Stimulated activated CD4-positive, alpha-beta T cell treated with anti-CD3 and anti-CD28 coated beads, Interleukin-4, amount 100 ng/mL, for 4 hours (primary cell): ENCODE measurements at places on chromosomes 5 and 9.

DNA sequence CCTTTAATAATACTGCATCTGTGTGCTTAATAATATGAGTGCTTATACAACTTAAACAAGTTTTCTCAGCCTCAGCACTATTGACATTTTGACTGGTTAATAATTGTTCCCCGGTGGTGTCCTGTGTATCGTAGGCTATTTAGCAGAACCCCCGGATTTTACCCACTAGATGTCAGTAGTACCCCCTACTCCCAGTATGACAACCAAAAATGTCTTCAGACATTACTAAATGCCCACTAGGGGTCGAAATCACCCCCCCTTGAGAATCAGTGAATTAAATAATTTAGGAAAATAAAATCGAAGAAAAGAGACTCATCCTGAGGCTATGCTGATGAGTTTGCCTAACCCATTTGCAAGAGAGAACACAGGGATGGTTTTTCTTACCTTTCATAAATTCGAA lies 166.3 kb downstream of the ATP10B start:
- DNase-seq = no peak

DNA sequence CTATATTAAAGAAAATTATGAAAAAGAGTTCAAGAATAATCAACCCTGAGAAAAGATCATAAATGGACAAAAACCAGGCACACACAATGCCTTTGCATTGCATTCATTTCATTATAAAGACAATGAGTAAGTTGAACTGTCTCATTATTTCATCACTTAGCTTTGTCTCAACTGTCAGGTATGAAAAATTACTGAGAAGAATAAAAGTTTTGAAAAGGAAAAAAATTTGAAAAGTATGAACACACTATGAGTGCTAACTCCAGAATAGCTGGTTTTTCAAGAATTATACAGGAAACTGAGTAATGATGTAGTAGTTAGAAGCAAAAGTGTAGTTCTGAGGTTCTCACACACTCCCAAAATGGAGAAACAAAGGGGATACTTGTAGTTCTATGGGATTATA lies 16.3 kb upstream of the ANXA1 start:
- no peak for DNase-seq

DNA sequence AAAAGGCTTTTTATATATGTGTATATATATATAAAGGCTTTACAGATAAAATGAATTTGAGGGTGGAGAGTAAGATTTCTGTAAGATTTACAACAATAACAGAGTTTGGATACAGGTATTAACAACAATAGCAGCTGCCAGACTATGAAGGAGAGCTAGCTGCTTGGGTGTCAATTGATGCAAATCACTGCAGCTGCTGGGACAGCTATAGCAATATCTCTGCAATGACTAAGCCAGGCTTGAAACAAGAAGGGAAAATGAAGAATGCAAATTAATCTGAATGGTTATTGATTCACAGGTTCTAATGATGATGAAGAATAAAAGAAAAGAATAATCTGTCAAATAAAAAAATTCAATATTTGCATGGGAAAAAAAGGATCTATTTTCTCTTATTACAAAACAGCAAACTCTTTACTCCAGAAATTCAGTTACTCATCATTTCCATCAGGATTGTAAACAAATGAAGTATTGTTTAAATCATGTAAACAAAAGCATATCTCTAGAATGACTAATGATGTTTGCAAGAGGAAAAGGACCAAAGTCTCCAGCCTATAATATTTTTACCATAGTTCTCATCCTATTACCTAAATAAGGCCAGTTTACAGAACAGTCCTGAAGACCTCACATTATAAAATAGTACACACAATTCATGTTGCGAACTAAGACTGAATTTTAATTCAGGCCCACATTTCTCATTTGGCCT lies 219.0 kb downstream of the HTR1A start:
- no peak for DNase-seq

- no peak for DNase-seq
Measured at GRCh38 chr9:127493592-127494303, 42.4 kb downstream of the LRSAM1 start.

DNA sequence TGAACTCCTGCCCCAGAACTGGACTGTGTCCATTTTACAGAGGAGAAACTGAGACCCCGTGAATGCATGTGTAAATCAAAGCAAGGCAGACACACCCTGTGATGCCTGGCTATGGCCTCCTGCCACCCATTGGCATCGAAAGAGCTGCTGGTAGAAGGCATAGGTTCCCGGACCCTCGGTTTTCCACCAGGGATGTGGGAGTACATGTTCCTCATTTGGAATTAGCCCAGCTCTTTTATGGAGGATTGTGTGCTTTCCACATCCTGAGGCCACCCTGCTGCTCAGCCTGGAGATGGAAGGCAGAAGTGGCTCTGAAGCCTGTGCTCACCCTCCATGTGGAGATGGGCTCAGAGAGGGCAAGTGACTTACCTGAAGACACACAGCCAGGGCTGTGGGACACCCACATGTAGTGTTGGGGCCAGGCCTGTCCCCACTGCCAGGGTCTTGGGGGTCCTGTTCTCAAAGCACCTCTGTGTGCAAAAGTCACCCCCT lies 2.8 kb downstream of the SUSD3 start:
- DNase-seq = no peak

DNA sequence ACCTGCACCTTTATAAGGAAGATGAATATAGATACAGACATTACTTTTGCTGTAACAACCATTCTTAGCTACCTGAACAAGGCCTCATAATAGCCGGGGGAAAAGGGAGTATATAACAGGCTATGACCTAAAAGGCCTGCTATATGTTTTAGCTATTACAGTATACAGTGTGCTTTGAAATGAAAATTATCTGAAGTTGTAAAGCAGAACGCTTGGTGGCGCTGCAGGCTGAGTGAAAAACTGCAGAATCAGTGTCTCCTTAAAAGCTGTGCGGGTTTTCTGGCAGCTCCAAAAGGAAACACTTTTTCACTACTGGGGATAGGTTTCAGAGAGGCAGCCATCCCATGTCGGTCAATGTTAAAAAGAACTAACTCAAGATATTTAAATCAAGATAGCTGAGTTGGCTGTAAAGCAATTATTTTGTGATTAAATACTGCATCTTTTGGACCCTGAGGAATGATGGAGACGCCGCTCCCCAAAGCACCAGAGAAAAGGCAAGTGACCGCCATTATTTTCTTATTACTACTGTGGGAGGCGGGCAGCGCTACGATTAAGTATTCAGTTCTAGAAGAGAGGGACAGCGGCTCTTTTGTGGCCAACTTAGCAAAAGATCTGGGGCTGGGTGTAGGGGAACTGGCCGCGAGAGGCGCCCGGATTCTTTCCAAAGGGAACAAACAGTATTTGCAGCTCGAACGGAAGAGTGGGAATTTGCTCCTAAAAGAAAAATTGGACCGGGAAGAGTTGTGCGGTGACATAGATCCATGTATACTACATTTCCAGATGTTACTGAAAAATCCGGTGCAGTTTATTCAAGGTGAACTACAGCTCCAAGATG lies 5.9 kb downstream of the PCDHB6 start:
- no peak for DNase-seq

GRCh38 chr5:135423846-135424168 lies 23.3 kb downstream of the DCANP1 start:
- DNase-seq = no peak

DNA sequence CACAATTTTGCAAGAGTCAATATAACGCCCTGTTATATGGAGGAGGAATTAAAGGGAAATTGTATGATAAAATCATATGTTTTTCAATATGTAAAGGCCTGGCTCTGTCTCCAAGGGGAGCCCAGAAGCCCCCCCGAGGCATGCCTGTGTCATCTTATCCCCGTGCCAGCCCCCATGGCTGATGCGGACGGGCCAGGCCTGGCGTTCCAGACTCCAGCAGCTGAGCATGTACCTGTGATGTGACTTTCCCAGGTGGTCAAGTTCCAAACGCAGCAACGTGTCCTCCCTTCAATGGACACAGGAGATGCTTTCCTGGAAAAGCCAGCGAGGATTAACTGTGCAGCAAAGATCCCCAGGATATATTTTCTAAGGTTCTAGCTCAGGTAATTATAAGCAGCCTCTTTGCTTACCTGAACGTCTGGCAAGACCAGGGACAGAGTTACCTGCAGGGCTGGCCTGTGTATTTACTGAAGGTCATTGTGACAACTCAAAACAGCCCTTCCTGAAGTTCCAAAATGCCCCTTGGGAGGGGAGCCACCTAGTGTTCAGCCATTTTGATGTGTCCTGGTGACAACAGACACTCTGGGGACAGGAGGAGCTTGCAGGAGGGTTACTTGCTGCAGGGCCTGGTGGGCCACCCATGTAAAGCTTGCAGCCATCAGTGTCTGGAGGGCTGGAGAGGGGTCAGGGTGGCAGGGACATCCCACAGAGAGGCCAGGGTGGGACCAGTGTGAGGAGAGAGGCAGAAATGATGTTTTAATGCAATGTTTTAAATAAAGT lies 53.3 kb upstream of the RNU6ATAC start:
- DNase-seq = no peak

DNA sequence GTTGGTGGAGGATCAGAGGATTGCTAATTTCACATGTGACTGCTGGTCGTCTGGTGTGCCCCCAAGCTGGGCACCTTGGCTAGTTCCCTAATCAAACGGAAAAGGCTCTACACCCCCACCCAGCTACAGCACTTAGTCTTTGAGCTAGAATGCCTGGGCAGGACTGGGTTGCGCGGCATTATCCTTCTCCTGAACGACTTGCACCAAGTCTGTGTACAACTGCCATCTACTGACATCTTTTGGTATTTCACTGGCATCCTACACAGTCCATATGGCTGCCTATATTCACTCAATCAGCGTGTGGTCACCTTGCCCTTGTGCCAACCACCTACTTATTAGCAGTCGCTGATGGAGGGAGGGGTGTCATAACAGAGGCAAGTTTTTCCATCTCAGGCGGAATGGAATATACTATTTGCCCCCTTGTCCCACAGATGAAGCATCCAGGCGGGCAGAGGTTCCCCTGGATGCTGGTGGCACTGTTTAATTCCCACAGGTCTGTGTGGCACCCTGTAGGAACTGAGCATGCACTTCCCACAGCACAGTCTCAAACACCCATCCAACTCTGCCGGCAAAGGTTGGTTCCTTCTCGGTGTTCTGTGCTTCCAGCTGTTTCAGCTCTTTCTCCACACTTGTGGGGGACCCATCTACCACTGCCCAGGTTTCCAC lies 150.1 kb downstream of the OSTF1 start:
- DNase-seq = peak; percentile 14

- DNase-seq = no peak
Measured at GRCh38 chr9:92504881-92505280, 22.6 kb upstream of the ASPN start.

DNA sequence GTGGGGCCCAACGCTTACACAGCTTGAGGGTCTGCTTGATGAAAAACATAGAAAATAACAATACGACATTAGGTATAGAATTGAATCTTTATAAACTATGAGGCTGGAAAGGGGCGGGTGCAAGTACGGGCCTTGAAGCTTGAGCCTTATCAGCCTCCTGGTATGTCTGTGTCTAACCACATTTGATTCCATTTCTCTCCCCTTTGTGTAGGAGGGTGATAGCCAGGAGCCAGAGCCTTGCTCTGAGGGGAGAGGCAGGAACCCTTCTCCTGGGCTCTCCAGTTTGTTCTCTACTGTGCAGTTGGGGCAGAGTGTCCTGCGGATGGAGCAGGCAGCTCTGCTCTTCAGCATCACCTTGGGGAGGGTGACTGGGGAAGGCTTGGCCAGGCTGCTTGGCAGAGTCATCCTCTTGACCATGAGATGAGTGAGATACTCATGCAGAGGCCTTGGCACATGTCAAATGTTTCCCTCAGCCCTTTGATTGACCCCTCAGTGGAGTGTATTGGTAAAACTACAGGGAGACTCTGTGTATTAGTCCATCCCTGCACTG lies 153.5 kb downstream of the SEMA6A start:
- no peak for DNase-seq

GRCh38 chr9:16624744-16625117 lies 245.7 kb downstream of the BNC2 start:
- DNase-seq = no peak

- no peak for DNase-seq
Measured at GRCh38 chr9:95026148-95026524, 291.4 kb downstream of the FANCC start.

GRCh38 chr5:157306692-157307471 lies 41.0 kb downstream of the CYFIP2 start:
- DNase-seq = peak; percentile 17

DNA sequence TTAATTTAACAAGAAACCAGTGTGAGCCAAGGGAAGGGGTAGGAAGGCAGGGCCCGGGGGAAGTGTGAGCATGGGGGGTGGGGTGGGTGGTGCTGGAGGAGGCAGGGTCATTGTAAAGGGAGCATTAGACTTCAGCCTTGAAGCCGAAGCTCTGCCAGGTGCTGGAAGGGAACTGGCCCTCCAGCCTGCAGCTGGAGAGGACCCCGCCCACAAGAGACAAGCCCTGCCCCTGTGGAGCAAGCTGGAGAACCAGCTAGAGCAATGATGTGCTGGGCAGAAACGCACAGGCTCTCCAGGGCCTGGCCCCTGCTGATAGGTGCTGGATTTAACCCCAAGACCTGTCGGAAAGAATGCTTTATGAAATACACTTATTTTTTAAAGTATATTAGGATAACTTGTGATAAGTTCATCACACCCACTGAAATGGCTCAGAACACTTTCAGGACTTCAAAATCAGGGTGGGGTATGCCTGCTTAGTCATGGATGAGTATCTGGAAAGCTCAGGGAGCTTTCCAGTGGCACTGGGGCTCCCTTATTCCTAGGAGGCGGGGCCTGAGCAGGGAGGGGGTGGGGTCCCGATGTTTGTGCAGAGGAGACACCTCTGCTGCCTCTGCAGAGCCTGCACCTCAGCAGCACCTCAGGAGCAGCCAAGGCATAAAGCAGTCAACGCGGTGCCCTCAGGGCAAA lies 27.1 kb downstream of the UBE2QL1 start:
- no peak for DNase-seq

- DNase-seq = no peak
Measured at GRCh38 chr5:119694284-119694683, 64.9 kb downstream of the FAM170A start.

DNA sequence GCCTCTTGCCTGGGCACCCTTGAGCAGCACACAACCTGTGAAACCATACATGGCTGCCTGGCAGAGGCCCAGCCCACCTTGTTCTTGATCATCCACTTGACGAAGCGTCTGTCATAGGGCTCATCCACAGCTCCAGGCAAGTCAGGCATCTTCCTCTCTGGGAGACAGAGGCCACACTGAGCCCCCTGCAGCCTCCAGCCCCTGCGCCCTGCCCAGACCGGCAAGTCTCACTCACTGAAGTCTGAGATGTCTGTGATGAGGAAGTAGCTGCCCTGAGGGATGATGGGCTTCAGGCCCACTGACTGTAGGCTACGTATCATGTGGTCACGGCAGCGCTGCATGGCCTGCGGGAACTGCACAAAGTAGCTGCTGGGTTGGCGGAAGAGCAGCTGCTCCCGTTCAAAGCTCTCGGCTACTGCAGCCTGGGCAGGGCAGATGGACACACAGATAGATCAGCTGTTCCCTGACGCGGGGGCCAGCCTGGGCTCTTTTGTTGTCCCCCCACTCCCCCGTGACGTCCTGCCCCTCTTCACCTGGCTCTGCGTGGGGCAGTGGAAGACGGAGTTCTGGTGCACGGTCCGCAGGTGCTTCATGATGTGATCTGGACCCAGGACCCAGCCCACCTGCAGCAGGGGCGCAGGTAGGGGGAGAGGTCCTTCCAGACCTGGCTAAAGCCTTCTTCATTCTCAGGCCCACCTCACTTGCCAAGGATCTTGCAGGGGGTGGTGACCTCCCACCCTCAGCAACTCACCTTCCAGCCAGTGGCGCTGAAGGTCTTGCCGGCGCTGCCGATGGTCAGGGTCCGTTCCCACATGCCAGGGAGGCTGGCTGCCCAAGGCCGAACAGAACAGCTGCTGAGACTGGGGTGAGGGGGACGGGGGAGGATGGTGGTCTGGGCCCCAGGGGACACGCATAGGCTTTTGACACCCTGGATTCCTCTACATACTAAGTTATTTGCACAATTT lies 5.9 kb upstream of the SPOUT1 start:
- DNase-seq = no peak
